ENCODE measurements at places on chromosomes 12 and 14.

- no peak for DNase-seq
These were observed 89.4 kb upstream of the GARIN6 start for GRCh38 chr12:99558109-99558508.

GRCh38 chr14:64507376-64508156 lies 3.0 kb downstream of the ZBTB1 start:
- DNase-seq: no peak

DNA sequence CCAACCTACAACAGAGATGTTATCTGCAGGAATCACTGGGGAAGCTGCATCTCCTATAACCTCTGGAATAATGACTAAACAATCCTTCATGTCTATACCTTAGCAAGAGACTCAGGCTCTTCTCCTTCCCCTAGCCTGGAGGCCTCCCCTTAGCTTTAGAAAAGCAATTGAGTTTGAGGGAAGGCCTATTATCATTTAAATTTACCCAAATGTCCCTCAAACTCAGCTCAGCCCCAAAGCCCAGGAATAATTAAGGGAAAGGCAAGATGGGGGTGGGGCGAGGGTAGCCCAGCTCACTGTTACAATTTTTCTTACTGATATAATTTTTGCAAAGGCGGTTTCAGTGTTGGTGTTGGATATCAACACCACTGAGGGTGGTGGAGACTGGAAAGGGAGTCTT lies 151.4 kb upstream of the EEA1 start:
- no peak for DNase-seq

DNA sequence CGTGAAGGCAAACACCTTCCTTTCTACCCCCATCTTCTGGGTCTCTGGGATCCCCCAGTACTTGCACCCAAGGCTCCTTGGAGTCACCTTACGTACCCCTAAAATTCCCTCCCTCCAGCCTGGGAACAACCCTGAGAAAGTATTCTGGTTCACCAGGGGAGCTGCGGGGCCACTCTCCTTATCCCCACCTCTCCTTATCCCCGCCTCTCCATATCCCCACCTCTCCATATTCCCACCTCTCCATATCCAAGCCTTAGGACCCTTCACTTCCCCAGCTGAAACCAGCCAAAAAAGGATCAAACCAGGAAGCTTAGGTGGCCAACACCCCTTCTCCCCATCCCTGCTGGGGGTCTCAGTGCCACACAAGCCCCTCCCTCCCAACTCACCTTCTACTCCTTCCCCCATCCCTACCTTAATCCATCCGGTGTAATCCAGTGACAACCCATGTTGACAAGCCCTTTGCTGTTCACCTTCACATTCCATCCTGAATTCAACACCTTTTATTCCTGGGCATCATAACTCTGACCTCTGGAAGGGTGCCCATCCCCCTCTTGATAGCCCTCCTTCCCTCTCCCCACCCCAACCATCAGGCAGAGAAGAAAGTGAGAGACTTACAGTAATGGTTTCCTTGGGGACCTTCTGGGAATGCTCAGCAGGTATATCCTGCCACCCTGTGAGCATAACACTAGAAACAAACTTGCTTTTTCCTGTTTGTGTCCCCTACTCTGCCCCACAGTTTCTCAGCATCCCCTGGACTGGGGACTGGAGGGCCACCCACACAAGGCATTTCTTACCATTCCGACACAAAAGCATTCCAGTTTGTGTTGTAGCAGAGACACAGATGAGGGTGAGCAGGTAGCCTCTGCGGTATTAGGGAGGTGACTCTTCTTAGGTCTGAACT lies 1.6 kb upstream of the MSI1 start:
- no peak for DNase-seq

DNA sequence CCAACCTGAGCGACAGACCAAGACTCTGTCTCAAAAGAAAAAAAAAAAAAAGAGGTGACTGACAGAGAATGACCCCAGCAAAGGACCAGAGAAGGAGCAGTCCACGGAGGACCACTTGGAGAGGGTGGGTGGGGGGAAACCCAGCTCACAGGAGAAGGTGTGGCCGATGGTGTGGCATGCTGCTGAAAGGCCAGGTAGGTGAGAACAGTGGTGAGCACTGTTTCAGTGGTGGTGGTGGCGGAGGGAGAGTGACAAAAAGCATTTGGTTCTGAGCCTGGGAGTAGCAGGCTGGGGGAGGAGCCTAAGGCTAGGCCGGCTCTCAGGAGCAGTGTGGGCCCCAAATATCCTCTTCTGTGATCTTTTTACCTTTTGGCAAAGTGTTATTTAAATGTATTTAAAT lies 63.8 kb downstream of the IRF2BPL start:
- no peak for DNase-seq

DNA sequence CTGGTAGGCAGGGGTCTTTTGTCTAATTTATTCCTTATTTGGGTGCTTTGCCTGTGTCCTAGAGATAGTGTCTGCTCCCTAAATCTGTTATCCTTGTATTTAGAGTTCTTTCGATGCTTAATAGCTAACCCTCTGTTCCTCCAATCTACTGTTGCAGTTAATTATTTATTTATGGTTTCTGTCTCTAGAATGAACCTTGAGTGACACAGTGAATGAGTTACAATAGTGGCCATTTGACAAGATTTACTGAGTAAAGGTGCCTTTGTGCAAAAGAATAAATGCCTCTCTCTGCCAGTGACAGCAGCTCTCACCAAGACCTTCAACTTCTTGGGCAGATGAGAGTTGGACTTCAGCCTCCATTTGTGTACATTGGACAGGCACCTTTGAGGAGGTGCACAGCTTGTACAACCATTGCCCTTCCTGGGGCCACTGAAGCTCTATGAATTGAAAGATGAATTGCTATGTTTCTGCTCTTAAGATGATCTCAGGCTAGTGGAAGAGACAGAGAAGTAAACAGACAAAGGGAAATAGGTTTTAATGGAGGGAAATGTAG lies 165.9 kb downstream of the DERA start:
- DNase-seq: no peak

DNA sequence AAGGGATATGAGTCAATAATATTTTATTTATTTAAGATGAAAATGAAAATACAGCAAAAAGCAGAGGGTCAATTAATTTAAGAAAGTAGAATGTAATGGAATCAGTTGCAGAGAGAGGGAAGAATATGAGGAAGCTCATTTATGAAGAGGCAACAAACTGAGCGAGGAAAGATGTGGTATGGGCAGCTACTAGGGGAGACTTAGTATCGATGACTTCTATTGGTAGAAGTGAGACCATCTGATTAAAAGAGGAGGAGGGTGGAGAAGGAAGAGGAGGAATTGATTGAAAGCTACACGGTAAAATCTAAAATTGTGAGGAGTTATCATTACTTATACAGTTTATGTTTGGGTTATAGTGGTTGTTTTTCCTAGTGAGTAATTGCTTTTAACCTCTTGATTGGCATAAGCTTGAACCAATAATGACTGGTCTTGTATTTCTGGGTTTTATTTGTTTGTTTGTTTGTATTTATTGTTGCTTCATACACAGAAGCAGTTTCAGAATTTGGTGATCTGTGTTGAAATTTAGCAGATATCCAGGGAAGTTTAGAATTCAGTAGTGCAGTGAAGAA lies 121.0 kb downstream of the LRRIQ1 start:
- no peak for DNase-seq

- no peak for DNase-seq
These were observed 40.4 kb upstream of the DIO3 start for GRCh38 chr14:101520621-101521472.

- no peak for DNase-seq
These were observed 96.7 kb downstream of the TRHDE start for GRCh38 chr12:72368719-72369422.

DNA sequence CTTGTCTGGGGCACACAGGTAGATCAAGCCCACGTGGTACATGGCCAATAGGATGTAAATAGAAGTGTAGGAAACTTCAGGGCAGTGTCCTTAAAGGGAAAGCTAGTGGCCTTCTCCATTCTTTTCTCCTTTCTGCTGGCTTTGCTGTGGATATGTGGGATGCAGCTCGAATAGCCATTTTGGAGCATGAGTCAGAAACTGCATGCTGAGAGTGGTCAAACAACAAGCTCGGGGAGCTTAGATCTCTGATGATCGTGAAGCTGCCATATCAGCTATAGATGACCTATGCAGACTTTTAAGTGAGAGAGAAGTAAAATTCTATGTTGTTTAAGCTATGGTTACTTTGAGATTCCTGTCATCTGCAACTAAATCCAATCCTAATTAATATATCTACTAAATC lies 241.3 kb upstream of the DAAM1 start:
- DNase-seq: no peak

GRCh38 chr14:33587791-33588190 lies 363.1 kb downstream of the EGLN3 start:
- DNase-seq: no peak

DNA sequence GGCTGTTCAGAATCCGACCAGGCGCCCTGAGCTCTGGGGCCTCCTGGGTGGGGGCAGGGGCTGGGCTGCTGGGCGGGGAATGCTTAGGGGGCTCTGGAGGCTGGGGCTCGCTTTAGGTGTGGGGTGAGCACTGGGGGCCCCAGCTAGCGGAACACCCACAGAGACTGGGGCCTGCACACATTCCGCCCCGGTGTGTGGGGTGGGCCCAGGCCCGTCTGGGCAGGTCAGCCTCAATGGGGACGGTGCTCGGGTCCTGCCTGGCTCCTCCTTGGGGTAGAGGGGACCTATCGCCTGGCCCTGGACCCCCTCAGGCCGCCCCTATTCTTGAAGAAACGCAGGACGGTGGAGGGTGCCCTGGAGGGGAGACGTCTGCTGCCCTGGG lies 364.8 kb downstream of the TMEM121 start:
- no peak for DNase-seq

DNA sequence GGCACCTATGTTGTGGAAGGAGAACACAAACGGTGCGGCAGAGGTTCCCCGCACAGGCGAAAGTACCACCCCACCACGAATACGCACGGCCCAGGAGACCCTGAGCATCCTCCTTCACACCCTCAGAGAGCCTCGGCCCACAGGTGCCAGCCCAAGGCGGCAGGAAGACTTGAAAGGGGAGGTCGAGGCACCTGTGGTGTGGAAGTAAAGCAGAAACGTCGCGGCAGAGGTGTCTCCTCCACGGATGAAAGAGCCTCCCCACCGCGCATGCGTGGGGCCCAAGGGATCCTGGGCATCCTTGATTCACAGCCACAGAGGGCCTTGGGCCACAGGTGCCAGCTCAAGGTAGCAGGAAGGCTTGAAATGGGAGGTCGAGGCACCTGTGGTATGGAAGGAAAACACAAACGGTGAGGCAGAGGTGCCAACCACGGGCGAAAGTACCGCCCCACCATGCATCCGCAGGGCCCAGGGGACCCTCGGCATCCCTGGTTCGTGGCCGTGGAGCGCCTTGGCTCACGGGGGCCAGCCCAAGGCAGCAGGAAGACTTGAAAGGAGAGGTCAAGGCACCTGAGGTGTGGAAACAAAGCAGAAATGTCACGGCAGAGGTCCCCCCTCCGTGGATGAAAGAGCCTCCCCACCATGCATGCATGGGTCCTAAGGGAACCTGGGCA lies 380.1 kb downstream of the ALG10 start:
- DNase-seq: no peak

DNA sequence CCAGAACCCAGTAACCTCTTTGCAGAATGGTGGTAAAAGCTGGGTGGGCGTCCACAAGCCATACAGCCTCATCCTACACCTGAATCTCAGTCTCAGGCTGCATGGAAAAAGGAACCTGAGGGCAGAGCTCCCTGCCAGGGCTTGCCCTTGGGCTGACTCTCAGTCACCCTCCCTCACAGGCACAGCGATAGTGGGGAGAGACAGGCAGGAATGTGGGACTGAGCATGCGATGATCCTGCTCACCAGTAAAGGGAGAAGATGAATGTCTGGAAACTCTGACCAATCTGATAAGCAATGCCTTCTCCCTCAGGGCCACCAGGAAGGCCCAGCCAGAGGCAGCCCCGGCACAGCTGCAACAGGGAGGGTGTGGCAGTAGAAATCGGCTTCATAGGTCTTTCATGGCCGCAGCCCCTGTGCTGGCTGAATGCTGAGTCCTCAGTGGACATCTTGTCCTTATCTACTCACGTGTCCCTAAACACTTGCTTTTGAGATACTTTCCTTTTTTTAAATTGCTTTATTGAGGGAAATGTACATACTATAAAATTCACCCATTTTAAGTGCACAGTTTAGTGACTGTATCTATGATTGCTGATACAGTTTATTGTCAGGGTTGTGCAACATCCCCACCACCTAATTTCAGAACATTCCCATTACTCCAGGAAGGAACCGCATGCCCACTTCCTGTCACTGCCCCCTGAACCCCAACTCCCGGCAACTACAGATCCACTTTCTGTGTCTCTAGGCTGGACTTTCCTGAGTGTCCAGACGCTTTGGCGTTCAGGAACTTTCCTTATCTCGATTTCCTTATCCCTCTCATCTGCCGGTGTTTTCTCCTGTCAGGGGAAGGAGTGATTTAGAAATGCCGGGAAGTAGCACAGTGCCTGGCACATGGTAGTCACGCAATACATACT lies 258.1 kb downstream of the PCNX1 start:
- DNase-seq: no peak

GRCh38 chr12:116455540-116456329 lies 103.4 kb upstream of the MAP1LC3B2 start:
- DNase-seq: no peak

- DNase-seq: no peak
These were observed 73.6 kb upstream of the ELK3 start for GRCh38 chr12:96120359-96121100.

- DNase-seq: peak; percentile 85
These were observed 4.3 kb upstream of the GZMH start for GRCh38 chr14:24613747-24614146.

GRCh38 chr12:57477710-57478681 lies 1.7 kb downstream of the ARHGAP9 start:
- DNase-seq: no peak

- DNase-seq: no peak
These were observed 44.8 kb downstream of the FOXN4 start for GRCh38 chr12:109264095-109264942.

DNA sequence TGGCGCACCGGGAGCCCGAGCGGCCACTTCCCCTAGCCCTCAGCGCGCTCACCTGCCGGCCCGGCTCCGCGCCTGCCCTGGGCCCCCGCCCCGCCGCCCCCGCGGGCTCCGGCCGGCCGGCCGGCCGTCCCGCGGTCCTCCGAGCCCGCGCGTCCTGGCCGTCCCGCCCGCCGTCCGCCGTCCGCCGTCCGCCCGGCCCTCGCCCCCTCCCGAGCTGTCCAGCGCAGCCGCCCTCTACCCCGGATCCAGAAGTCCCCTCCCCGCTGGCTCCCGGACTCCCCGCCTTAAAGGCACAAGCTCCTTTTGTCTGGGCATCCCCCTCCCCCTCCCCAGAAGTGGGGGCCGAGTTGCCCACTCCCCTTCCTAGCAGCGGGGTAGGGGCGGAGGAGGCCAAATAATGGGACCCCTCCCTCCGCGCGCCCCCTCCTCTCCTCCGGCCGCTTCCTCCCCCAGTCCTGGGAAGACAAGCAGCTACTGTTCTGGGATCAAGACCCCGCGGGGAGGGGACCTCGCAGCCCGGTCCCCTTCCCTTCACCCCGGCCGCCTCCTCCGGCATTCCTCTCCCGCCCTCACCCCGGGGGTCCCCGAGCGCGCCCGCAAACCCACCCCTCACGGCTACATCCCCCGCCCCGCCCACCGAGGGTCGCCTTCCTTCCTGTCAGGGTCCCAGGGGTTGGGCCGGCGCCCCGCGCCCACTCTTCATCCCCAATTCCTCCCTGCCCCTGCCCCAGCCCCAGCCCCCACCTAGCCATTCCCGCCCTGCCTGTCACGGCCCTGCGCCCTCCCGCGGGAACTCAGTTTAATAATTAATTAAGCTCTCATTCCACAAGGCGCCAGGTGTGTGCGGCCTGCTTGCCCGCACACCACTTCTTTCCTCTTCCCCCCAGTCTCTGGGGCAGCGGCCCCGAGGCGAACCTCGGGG lies at the start of gene ADCY6:
Gene ADCY6, minus strand, starts transcription at position 236 of the 922 bp plus-strand sequence. CDS start 5,655 bp downstream, outside the sequence.
- peak; percentile 34 for DNase-seq

- peak; percentile 33 for DNase-seq
These were observed 1.7 kb downstream of the CDKN1B start for GRCh38 chr12:12718853-12719252.

GRCh38 chr12:117742721-117743120 lies 226.1 kb downstream of the KSR2 start:
- no peak for DNase-seq
